LHCN-M2 (cell line): ENCODE measurements at places on chromosomes 12 and 14.

GRCh38 chr14:99707921-99708320, 23.8 kb downstream of the CYP46A1 start:
- no peak for DNase-seq

GRCh38 chr12:118061873-118062843, 1.2 kb upstream of the WSB2 start:
- DNase-seq: peak; percentile 59

DNA sequence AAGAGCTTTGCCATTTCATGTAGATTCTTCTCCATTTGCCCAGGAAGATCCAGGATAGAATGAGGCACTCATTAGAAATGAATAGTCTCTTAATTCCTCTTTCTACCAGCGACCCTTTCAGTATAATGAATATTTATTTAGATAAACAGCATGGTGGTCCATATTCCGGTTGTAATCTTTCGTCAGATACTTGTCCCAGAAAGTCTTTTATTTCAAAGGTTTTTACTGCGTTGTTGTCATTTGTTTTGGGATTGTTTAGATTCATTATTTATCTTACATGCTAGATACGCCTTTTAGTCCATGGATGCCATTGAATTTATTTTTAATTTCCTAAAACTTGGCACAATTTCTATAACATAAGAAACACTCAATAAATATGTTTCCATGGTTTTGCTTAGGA, 139.7 kb upstream of the FLRT2 start:
- DNase-seq: no peak

DNA sequence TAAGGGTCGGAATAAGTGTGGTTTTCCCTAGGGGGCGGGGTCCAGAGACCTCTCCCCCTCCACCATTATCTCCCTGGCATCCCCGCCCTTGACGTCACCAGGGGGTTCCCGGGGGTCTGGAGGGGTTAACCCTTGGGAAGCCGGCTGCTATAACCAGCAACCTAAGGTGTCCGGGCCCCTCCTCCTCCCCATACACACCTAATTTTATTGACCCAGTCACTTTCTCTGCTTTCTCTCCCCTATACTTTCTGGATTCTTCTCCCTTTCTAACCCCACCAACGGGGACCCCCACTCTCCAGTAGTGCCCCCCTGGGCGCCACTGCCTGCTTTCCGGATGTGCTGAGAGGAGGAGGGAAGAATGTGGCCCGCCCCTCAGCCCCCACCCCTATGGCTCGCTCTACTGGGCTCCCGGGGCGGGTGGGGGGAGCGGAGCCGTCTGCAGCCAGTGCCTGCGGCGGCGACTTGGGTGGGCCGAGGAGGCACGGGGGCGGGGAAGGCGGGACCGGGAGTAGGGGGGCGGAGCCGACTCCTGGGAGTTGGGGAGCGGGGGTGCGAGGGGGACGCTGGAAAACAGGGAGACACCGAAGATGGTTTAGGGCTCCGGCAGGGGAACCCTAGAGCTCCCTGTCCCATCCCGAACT, 1.8 kb downstream of the GLI1 start:
- DNase-seq: peak; percentile 45

GRCh38 chr14:50451854-50452253, 55.2 kb upstream of the CDKL1 start:
- no peak for DNase-seq

DNA sequence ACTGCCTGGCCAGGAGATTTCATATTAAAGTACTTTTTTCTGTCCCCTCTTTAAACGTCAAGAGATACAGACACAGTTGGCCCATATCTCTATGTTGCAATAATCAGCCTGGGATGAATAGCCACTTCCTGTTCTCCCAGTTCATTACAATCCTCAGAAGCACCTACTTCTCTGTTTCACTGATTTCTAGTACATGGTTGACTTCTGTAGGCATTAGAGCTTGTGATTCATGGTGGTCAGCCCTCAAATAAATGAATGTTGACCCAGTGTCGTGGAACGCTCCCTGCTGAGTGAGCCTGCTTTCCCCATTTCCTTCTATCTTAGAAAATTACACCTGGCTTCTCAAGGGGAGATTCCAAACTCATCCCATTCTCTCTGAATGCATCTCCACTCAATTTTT, 416.7 kb downstream of the PDZRN4 start:
- DNase-seq: peak; percentile 0

- no peak for DNase-seq
These were observed 41.1 kb downstream of the RPS29 start for GRCh38 chr14:49545071-49545470.

- peak; percentile 41 for DNase-seq
These were observed 36.6 kb downstream of the KRT80 start for GRCh38 chr12:52155048-52155868.

DNA sequence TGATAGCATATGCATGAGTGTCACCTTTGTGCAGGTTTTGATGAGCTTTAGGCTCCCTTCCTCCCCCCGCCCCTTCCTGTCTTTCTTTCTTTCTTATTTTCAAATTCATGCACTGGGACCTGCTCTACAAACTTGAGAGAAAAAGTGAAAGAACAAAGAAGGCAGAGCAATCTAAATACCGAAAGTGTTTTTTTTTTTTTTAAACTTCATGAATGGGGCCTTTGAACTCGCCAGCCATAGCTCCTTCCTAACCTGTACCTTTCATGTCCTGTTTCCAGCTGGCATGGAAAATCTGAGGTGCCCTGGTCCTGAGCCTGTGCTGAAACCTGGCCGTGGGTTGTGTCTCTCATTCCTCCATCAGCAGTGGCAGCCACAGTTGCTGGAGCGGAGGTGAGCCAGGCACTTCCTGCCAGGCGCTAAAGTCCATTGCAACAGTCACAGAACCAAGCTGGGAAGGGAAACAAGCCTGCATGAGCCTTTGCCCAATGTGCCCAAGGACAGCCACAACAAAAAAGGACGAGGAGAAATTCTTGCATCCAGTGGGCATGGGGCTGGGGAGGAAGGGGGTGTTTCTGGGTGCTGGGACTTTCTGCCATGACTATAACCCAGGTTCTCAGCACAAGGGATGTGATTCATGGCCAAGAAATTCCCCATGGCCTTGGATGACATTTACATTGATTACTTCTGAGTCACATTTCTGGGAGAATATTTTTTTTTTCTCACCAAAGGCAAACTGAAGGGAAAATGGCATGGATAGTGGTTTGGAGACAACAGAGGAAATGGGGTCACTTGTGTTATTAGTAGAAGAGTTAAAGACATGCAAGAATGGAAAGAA, 102.7 kb downstream of the TMEM30B start:
- peak; percentile 99 for DNase-seq

- DNase-seq: no peak
These were observed 57.9 kb downstream of the SLC38A1 start for GRCh38 chr12:46210873-46211439.

GRCh38 chr12:116615141-116615861, 56.1 kb downstream of the MAP1LC3B2 start:
- peak; percentile 27 for DNase-seq

GRCh38 chr14:104187931-104188726, 49.7 kb downstream of the KIF26A start:
- DNase-seq: no peak

GRCh38 chr14:23171222-23171975, 12.1 kb downstream of the SLC7A8 start:
- peak; percentile 75 for DNase-seq

DNA sequence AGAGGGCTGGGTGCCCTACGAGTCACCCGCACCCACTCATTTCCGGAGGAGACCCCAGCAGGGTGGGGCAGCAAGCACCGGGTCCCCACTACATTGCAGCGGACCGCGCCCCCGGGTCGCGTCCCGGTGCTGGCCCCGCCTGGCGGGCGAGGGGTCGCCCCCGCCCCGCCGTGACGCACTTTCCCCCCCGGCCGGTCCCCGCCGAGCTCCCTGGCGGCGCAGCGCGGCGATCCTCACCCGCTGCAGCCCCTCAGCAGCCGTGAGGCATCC, 106.1 kb downstream of the PRICKLE1 start:
- DNase-seq: no peak
